ENCODE measurements at places on chromosomes 4 and X.
A peak's percentile ranks its signal among the peaks of the same experiment; 100 is the strongest.

DNA sequence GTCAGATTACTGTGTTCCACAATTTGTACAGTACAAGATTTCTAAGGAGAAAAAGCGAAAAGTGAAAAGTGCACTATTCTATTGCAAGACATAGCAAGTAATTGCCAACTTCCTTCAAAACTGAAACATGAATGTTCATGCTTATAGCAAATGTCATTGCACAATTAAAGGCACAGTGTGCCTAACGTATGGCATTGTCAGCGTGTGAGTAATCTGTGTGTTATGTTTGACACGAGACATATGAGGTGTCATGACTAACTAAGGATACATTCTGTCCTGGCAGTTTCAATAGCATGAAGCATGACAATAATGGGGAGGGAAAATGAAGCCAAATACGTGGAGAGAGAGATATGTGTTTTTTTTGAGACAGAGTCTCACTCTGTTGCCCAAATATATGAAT, 33.6 kb upstream of the TBC1D9 start:
- no peak overlapping the region for H3K4me3 ChIP-seq
- no peak overlapping the region for H3K27ac ChIP-seq
- peaks cover 2% of the 10 kb centered on the region for H3K27me3 ChIP-seq
- H3K36me3 ChIP-seq = no peaks in the 10 kb centered on the region

DNA sequence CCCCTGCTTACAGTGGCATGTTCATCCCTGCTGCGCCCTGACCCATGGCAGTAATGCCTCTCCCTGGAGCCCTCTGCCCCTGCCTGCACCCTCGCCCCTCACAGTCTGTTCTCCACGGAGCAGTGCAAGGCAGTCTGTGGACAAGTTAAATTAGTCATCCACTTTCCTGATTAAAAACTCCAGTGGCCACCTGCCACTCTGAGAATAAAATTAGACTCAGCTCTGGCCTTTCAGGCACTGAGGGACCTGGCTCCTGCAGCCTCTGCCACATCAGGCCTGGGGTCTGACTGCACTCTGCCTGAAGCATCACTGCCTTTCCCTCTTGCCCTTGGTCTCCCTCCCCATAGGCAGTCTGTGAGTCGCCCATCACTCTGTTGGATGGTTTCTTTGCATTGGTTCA, 53.6 kb downstream of the GRK4 start:
- no peak overlapping the region for H3K27ac ChIP-seq
- no peaks in the 10 kb centered on the region for H3K36me3 ChIP-seq
- no peak for DNase-seq
- peaks cover 6% of the 10 kb centered on the region for H3K27me3 ChIP-seq
- H3K4me3 ChIP-seq = no peak overlapping the region
- peaks cover 11% of the 10 kb centered on the region for H3K4me1 ChIP-seq

DNA sequence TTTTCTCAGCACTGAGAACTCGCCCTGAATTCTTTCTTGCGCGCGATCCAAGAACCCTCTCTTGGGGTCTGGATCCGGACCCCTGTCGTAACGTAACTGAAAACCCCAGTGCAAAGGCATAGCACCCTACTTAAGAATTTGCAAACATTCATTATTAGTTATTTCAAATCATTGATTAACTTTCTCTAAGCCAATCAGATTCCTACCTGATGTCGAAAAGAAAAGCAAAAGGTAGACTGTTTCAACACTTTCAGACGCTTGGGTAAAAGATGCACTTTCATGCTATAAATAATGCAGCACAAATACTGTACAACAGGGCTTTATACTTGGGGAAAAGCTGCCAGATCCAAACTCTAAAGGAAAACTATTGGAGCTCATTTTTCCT, 817 bp upstream of the WDR19 start:
- no peak overlapping the region for H3K4me3 ChIP-seq
- DNase-seq = no peak
- H3K27ac ChIP-seq = no peak overlapping the region

DNA sequence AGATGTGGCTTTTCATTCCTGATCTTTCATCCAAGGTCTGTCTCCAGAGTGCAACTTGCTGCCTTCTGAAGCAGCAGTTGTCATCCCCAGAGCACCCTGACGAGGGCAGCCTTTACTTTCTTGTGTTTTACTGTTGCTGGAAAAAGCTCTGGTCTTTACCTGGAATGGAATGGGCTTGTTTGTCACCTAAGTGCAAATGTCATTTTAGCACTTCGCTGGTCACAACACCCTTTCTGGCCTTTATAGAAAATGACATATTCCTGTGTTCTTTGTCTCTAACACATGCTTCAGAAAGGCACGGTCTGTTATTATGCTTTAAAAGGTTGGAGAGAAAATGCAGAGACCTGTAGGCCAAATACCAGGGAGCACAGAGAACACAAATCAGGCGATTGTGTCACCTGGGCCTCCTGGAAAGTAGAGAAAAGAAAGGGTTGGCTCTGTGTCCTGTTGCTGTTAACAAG, 332.7 kb upstream of the IGFBP7 start:
- no peak overlapping the region for H3K4me3 ChIP-seq
- H3K27me3 ChIP-seq = no peaks in the 10 kb centered on the region
- peak; percentile 58 for DNase-seq
- H3K27ac ChIP-seq = no peak overlapping the region
- H3K4me1 ChIP-seq = no peaks in the 10 kb centered on the region
- H3K36me3 ChIP-seq = no peaks in the 10 kb centered on the region

DNA sequence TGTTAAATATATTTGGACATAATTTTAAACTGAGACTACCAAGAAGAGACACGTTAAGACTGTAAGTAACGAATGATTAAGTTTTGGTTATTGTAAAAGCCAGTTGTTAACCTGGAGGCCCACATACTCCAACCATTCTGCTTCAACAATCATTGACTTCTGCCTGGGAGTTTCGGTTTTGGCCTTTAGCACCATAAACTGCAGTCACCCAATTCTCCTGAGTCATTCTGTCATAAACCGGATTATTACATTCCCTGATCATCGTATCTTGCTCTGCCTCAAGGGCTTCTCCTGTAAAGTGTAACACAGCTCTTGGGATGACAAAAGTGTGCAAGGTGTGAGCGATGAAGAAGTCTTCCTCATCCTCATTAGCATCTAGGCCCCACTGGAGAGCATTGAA, 46.9 kb upstream of the PABPC1L2A start:
- peaks cover 4% of the 10 kb centered on the region for H3K4me1 ChIP-seq
- no peak overlapping the region for H3K4me3 ChIP-seq
- no peaks in the 10 kb centered on the region for H3K27me3 ChIP-seq
- H3K27ac ChIP-seq = no peak overlapping the region
- no peaks in the 10 kb centered on the region for H3K36me3 ChIP-seq

DNA sequence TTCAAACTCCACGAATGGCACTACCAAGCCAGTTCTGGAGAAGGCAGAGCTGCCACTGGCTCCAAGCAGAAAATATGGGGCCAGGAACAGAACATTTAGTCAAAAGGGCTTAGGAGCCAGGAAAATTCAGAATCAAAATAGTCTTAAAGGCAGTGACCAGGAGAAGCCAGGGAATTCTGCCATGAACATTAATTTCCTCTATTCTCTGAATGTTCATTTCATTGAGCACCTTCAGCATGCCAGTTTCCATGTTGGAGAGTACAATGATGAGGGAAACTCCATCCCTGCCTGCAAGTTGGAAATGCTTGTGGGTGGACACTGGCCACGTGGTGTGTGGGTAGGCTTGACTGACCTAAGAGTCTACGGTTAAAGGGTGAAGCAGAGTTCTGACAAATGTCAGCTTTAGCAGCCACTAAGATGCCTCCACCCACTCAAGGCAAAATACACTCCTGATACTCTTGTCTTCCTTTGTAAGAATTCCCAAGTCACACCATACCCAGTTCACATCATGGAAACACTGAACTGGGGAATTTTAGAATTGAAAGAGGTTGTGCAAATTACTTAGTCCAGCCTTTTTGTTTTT, 190.1 kb upstream of the C1QTNF7 start:
- peak overlapping the region; percentile 45 for H3K27ac ChIP-seq
- H3K4me3 ChIP-seq = no peak overlapping the region
- H3K4me1 ChIP-seq = peaks cover 22% of the 10 kb centered on the region
- peaks cover 2% of the 10 kb centered on the region for H3K27me3 ChIP-seq

- H3K4me3 ChIP-seq = no peak overlapping the region
- H3K36me3 ChIP-seq = no peaks in the 10 kb centered on the region
- no peaks in the 10 kb centered on the region for H3K27me3 ChIP-seq
- no peak overlapping the region for H3K27ac ChIP-seq
- H3K4me1 ChIP-seq = no peaks in the 10 kb centered on the region
These were observed 218.4 kb upstream of the BMP3 start for GRCh38 chr4:80812145-80812544.

DNA sequence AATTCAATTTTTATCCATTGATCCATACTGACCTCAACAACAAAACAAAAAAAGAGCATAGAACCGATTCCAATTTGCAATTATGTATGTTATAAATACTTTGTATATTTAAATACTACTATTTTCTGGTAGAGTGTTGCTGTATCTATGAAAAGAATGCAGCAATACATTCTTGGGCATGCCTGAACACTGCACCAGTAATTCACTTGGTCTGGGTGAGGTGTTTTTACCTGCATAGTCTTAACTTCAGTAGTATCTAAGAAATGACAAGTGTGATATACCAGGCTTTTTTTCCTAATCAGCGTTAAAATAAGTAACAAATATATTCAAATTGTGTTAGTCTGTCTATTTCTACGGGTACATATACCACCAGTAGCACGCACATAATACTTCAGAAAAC, 120.2 kb downstream of the KLHL13 start:
- no peaks in the 10 kb centered on the region for H3K4me1 ChIP-seq
- no peak overlapping the region for H3K4me3 ChIP-seq
- no peaks in the 10 kb centered on the region for H3K36me3 ChIP-seq

GRCh38 chrX:110173192-110174175, 144.4 kb downstream of the AMMECR1 start:
- H3K4me3 ChIP-seq = no peak overlapping the region
- peaks cover 2% of the 10 kb centered on the region for H3K4me1 ChIP-seq
- DNase-seq = no peak
- H3K36me3 ChIP-seq = peaks cover 10% of the 10 kb centered on the region

GRCh38 chr4:14812101-14812500, 190.2 kb upstream of the CPEB2 start:
- no peaks in the 10 kb centered on the region for H3K36me3 ChIP-seq
- H3K27ac ChIP-seq = no peak overlapping the region
- no peak for DNase-seq
- H3K27me3 ChIP-seq = no peaks in the 10 kb centered on the region

- no peak for DNase-seq
- H3K36me3 ChIP-seq = no peaks in the 10 kb centered on the region
- peaks cover 12% of the 10 kb centered on the region for H3K27me3 ChIP-seq
- H3K4me3 ChIP-seq = no peak overlapping the region
- H3K4me1 ChIP-seq = no peaks in the 10 kb centered on the region
- no peak overlapping the region for H3K27ac ChIP-seq
These were observed 23.7 kb downstream of the DCHS2 start for GRCh38 chr4:154467886-154468285.

- H3K27ac ChIP-seq = no peak overlapping the region
- no peaks in the 10 kb centered on the region for H3K4me1 ChIP-seq
- H3K27me3 ChIP-seq = no peaks in the 10 kb centered on the region
- H3K4me3 ChIP-seq = no peak overlapping the region
- no peak for DNase-seq
- no peaks in the 10 kb centered on the region for H3K36me3 ChIP-seq
These were observed 128.2 kb downstream of the AFF2 start for GRCh38 chrX:148628621-148629020.

DNA sequence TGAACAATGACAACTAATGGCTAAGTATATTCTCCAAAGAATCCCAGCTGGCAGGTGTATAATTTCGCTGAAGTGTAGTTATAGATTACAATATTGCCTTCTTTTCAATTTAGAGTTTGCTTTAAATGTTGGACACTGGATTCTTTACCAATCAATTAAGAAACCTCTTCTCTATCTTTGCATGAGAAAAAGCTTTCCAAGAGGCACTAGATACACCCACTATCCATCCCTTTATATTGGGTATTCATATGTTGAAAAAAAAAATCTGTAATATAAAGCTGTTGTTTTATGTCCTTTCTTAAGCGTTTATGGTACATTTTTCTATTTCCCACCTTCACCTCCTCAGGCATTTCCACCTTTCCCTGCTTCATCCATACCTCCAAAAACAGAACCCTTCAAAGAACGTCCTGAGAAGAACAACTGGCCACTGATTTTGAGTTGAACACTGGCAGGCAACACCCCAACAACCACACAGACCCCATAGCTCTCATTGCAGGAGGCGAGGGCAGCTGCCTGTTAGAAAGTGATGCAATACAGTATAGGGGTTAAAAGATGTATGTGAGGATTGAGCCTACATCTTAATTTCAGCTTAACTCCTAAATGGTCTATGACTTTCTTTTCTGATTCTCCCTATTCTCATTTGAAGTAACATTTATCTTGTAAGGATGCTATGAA, 11.8 kb downstream of the ADH6 start:
- peaks cover 2% of the 10 kb centered on the region for H3K27me3 ChIP-seq
- H3K36me3 ChIP-seq = no peaks in the 10 kb centered on the region
- H3K4me1 ChIP-seq = no peaks in the 10 kb centered on the region

GRCh38 chr4:40363382-40363920, 28.3 kb downstream of the CHRNA9 start:
- no peaks in the 10 kb centered on the region for H3K4me1 ChIP-seq
- H3K36me3 ChIP-seq = no peaks in the 10 kb centered on the region
- DNase-seq = no peak
- H3K27me3 ChIP-seq = no peaks in the 10 kb centered on the region

GRCh38 chrX:134236626-134237614, at the start of gene CCDC160:
TSS of gene CCDC160 (plus strand) at chrX:134237182. CDS start at chrX:134244801, 7,619 bp downstream.
- H3K27ac ChIP-seq = no peak within 1 kb of the TSS
- no peaks in the 10 kb centered on the region for H3K36me3 ChIP-seq
- peak; percentile 72 for DNase-seq
- peaks cover 11% of the 10 kb centered on the region for H3K4me1 ChIP-seq
- peak within 1 kb of the TSS; percentile 59 for H3K4me3 ChIP-seq

DNA sequence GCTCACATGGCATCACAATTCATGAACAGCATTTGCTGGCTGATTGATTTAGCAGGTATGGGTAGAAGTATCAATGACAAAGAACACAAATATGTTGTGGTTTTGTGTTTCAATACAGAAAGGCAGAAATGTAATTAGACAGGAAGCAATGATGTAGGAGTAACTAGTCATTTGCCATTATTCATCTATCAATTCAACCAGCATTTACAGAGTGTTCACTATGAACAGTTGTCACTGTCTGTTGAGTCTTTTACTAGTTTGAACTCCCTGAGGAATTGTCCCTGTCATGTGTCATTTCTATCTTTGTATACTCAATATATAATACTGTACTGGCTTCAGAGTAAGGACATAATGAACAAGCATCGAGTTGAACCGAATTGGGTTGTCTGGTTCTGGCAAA, 51.5 kb upstream of the ARHGAP24 start:
- no peaks in the 10 kb centered on the region for H3K27me3 ChIP-seq
- H3K4me1 ChIP-seq = no peaks in the 10 kb centered on the region
- DNase-seq = no peak

- H3K4me1 ChIP-seq = no peaks in the 10 kb centered on the region
- DNase-seq = no peak
- H3K27ac ChIP-seq = no peak overlapping the region
These were observed 336.2 kb downstream of the INPP4B start for GRCh38 chr4:142509881-142510280.

DNA sequence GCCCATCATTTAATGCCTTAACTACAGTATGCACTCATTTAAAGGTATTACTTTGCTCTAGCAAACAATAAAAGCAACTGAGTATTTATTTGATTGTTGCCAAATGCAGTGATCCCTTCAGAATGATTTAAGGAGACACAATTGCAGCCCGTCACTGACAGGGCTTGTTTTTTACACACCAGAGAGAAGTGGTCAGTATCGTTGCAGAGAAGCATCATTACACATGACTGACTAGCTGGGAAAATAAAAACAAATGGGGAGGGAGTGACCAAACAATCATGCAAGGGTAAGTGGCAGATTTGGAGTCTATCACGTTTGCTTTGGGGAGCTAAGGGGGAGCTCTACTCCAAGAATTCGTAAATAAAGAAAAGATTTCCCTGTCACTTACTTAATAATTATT, 1685.3 kb upstream of the TENM3 start:
- H3K27me3 ChIP-seq = no peaks in the 10 kb centered on the region
- H3K4me1 ChIP-seq = no peaks in the 10 kb centered on the region
- no peak overlapping the region for H3K27ac ChIP-seq
- H3K4me3 ChIP-seq = no peak overlapping the region
- DNase-seq = no peak
